Natural killer cell (primary cell): ENCODE measurements at places on chromosomes 16 and 17. TPM values are rescaled to one million over a fixed set of nuclear protein-coding genes. Genes with fewer than 3 reads are reported as not detected.
A peak's percentile ranks its signal among the peaks of the same experiment; 100 is the strongest.

DNA sequence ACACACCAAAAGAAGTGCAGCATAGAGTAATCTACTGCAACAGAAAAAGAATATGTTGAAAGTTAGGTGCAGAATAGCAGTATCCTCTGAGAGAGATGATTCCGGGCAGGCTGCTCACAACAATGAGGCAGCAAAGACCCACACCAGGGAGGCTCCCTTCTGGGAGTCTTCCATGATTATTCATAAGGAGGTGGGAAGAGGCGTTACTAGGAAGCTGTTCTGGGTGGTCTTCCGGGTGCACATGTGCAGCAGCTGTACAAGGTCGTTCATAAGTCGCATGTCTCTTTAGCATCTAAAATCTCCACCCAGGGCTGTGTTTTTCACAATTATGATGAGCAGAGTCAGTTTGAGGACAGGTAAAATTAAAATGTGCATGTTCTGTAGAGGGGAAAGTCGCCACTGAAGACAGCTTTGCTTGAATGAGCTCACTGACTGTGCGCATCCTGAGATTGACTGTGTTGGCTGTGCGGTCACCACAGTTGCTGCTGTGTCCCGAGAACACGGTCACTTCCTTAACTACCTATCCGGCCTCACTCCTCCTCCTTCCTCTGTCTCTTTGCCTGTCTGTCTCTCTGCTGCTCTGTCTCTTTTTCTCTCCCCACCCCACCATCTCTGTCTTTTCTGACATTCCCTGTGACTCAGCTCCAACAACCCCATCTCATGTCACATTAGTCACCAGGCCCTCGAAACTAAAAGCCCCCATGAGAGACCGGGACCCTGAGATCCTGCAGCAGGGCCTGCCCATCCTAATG is 125.5 kb upstream of the HSBP1 start:
- no peak overlapping the region for H3K27ac ChIP-seq
- no peaks in the 10 kb centered on the region for H3K4me1 ChIP-seq
- no peak for DNase-seq
- H3K36me3 ChIP-seq: no peaks in the 10 kb centered on the region
- no peaks in the 10 kb centered on the region for H3K27me3 ChIP-seq

RPL23 gene
- 923 TPM for total RNA-seq

DNA sequence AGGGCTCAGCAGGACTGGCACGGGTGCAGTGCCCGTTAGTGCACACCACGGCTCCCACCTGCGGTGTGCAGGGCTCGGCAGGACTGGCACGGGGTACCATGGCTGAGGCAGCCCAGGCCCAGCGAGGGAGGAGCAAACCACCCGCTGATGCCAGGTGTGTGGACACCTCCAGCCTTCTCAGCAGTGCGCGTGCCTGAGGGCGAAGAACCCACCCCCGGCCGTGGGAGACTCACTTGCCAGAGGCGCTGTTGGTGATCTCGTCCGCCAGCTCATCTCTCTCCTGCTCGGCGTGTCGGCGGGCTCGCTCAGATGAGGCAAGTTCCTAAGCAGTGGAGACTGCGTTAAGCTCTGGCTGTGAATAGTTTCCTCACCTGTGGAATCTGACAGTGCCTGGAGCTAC is 45.4 kb downstream of the NDEL1 start:
- H3K27ac ChIP-seq: no peak overlapping the region
- DNase-seq: no peak
- H3K27me3 ChIP-seq: no peaks in the 10 kb centered on the region
- no peak overlapping the region for H3K4me3 ChIP-seq

DNA sequence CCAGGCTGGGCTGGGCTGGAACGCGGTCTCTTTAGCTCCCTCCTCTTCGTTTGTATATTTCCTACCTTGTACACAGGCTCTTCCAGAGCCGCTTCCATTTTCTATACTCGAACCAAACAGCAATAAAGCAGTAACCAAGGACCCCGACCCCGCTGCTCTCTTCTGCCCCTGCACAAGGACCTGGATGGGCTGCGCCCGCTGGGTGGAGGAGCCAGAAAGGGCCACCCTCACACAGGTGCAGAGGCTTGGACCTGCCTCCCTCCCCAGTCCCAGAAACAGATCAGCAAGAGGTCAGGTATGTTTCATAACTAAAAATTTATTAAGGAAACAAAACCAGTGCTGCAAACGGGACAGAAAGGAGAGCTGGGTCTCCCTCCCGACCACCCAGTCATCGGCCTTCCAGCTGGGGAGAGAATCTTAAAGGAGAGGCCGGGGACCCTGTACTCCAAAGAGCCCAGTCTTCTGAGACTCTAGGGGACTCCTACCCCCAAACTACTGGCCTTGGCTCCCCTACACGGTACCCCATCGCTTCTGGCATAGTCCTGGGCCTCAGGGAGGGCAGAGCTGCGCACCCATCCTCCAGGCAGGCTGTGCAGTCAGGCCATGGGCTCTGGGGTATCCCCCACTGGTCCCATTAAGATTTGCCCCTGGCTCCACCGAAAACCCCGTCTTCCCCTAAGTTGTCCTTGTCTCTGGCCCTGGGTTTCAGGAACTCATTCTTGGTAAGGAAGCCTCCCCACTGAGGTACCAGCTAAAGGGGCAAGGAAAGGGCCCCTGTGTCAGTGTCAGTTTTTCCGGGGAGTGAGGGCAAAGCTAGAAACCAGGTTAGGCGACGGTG is 4.9 kb downstream of the HIC1 start:
- peaks cover 41% of the 10 kb centered on the region for H3K4me1 ChIP-seq
- H3K4me3 ChIP-seq: no peak overlapping the region
- H3K27me3 ChIP-seq: no peaks in the 10 kb centered on the region
- no peak overlapping the region for H3K27ac ChIP-seq
- DNase-seq: no peak

ARL5C gene
- not detected for total RNA-seq

GRCh38 chr16:58128711-58129096 is 477 bp downstream of the CFAP20 start:
- no peaks in the 10 kb centered on the region for H3K27me3 ChIP-seq
- H3K4me1 ChIP-seq: peaks cover 29% of the 10 kb centered on the region
- no peaks in the 10 kb centered on the region for H3K36me3 ChIP-seq

CA4 gene
- not detected for total RNA-seq

GRCh38 chr16:80105160-80105559 is 435.6 kb upstream of the DYNLRB2 start:
- no peak overlapping the region for H3K27ac ChIP-seq
- DNase-seq: no peak
- no peaks in the 10 kb centered on the region for H3K36me3 ChIP-seq
- no peaks in the 10 kb centered on the region for H3K4me1 ChIP-seq
- no peak overlapping the region for H3K4me3 ChIP-seq

DNA sequence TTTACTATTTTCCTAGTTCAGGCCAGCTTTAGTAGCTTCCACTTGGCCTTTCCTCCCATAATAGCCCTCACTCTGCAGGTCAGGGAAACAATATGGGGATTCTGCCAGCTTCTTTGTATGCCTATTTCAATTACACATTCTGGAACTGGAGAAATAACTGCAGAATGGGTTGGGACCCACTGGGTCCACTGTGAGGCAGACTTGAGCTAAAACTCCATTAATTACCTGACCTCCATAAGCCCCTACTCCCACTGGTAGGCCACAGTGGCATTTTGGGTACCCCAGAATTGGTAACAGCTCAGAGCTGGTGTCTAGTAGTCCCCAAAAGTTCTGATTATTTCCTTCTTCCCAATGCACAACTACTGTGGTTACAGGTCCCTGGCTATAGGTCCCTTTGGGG is 16.7 kb upstream of the TENT4B start:
- no peaks in the 10 kb centered on the region for H3K36me3 ChIP-seq
- no peak overlapping the region for H3K4me3 ChIP-seq
- no peak for DNase-seq
- no peaks in the 10 kb centered on the region for H3K27me3 ChIP-seq

GRCh38 chr16:30186782-30187555 is 3.6 kb downstream of the CORO1A start:
- peaks cover 37% of the 10 kb centered on the region for H3K36me3 ChIP-seq
- peaks cover 46% of the 10 kb centered on the region for H3K4me1 ChIP-seq
- H3K27ac ChIP-seq: peak overlapping the region; percentile 82
- peak overlapping the region; percentile 92 for H3K4me3 ChIP-seq

GRCh38 chr16:24873028-24873427 is 27.3 kb downstream of the SLC5A11 start:
- no peaks in the 10 kb centered on the region for H3K36me3 ChIP-seq
- no peaks in the 10 kb centered on the region for H3K4me1 ChIP-seq
- H3K4me3 ChIP-seq: no peak overlapping the region
- no peak for DNase-seq
- no peaks in the 10 kb centered on the region for H3K27me3 ChIP-seq
- no peak overlapping the region for H3K27ac ChIP-seq

CARD14 gene
- 0.12 TPM for total RNA-seq

PRR35 gene
- total RNA-seq: not detected

RAB40B gene
- 3.7 TPM for total RNA-seq

BAHCC1 gene
- 5.7 TPM for total RNA-seq

DNA sequence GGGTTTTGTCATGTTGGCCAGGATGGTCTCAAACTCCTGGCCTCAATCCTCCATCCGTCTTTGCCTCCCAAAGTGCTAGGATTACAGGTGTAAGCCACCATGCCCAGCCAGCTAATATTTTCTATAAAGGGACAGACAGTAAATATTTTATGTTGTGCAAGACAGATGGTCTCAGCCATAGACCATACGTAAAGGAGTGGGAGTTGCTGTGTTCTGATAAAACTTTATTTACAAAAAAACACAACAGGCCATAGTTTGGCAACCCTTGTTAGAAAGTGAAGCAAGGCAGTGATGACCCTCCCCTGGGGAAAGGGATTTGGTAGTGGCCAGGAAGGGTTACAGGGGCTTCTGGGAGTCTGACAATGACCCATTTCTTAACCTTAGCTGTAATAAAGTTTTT is 119.7 kb downstream of the GSG1L start:
- DNase-seq: no peak
- H3K4me3 ChIP-seq: no peak overlapping the region
- no peak overlapping the region for H3K27ac ChIP-seq
- no peaks in the 10 kb centered on the region for H3K36me3 ChIP-seq
